ENCODE measurements at places on chromosomes 3 and 15. TPM values are rescaled to one million over a fixed set of nuclear protein-coding genes. Genes with fewer than 3 reads are reported as not detected.

Gene TERC
- 1,776 TPM for total RNA-seq

Gene CACNA2D2
- total RNA-seq, result not detected

Gene DOCK3
- total RNA-seq, result 0.24 TPM

Gene SPINK8
- total RNA-seq, result not detected

Gene NPAP1
- total RNA-seq, result not detected

Gene EPHB3
- total RNA-seq, result 26.3 TPM

Gene SCN11A
- total RNA-seq, result under 0.01 TPM

Data from tracheal epithelial cell (primary cell).